ENCODE measurements at places on chromosomes 1 and 21.

DNA sequence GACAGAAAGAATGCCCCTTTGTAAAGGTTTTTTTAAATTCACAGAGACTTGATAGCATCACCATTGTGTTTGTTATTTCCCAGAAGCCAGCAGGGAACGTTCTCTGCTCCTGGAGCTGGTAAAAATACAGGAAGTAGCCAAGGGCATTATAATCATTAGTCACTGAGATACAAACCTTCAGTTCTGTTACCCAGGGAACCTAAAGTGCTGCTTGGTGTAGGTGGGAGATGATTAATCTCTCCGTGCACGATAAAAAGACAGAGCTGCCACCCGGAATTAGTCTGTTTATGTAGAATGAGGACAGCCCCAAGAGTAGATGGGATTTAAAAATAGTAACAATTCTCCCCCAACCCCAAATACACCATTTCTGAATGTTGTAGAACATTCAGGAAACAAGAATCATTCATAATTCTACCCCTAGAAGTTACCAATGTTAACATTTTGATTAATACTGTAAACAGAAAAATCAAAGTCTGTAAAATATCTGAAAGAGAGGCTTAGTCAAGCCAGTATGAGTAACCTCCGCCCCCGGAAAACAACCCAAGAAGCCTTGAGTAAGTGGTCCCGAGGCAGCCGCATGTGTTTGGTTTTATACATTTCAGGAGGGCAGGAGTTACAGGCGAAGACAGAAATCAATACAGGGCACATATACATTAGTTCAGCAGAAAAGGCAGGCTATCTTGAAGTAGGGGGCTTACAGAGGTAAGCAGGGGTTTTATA is 45.3 kb upstream of the CTBS start:
- DNase-seq, result no peak

GRCh38 chr1:8955406-8955805 is 9.7 kb downstream of the CA6 start:
- DNase-seq, result no peak

- DNase-seq, result no peak
Observed at GRCh38 chr1:67439277-67440029, 9.3 kb upstream of the SERBP1 start.

GRCh38 chr1:117695796-117696490 is 90.1 kb downstream of the TENT5C start:
- DNase-seq, result no peak

GRCh38 chr1:50975436-50975835 is 5.4 kb downstream of the CDKN2C start:
- DNase-seq, result no peak

DNA sequence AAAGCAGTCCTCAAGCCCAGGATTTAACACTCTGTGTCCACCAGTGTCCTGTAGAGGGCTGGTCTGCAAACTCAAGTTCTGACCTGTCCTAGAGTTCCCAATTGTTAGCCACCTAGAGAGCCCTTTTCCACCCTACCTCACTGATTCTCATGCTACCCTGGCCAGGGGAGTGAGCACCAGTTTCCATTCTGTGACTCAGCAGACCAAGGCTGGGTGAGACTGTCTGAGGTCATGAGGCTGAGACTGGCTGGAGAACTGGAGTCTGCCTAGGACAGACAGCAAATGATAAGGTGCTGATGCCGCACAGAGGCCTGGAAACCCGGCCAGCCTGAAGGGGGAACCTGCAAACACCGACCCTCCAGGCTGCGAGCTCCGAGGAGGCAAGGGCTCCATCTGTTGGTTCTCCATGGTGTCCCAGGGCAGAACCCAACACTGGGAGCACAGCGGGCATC is 13.7 kb downstream of the GLIS1 start:
- no peak for DNase-seq

DNA sequence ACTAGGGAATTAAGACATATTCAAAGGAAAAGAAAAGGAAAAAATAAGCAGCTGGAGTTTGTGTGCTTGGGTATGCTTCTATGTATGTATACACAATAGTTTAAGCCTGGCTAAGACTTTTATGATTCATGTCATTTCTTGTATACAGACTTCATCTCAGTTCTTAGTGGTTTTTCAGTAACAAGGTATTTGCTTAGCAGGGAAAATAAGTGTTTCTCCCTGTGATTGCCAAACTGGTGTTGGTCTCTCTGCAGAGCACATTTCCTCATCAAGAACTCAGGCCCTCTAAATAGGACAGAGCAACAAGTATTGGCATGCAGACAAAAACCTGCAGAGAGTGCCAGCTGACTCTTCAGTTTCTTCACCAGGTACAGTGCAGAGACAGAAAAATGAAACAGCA is 484.4 kb upstream of the ZRANB2 start:
- DNase-seq, result no peak

GRCh38 chr1:161225178-161225533 is 704 bp upstream of the TOMM40L start:
- no peak for DNase-seq

DNA sequence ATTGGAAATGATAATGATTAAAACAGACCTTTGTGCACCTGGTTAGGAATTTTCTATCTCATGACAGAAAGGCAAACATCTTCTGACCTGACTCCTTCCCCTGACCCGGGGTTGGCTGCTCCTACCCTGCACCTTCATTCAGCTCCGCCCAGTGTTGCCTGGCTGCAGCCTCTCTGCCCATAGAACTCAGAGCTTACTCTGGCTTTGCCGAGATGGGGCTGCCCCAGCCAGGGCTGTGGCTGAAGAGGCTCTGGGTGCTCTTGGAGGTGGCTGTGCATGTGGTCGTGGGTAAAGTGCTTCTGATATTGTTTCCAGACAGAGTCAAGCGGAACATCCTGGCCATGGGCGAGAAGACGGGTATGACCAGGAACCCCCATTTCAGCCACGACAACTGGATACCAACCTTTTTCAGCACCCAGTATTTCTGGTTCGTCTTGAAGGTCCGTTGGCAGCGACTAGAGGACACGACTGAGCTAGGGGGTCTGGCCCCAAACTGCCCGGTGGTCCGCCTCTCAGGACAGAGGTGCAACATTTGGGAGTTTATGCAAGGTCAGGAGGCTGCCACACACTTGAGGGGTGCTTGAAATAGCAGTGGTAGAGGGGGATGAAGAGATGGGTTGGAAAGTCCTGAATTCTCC is at the start of gene DIO1:
Gene DIO1, plus strand, starts transcription at position 189 of the 638 bp plus-strand sequence. Its CDS starts 24 bp downstream, at position 213.
- no peak for DNase-seq

DNA sequence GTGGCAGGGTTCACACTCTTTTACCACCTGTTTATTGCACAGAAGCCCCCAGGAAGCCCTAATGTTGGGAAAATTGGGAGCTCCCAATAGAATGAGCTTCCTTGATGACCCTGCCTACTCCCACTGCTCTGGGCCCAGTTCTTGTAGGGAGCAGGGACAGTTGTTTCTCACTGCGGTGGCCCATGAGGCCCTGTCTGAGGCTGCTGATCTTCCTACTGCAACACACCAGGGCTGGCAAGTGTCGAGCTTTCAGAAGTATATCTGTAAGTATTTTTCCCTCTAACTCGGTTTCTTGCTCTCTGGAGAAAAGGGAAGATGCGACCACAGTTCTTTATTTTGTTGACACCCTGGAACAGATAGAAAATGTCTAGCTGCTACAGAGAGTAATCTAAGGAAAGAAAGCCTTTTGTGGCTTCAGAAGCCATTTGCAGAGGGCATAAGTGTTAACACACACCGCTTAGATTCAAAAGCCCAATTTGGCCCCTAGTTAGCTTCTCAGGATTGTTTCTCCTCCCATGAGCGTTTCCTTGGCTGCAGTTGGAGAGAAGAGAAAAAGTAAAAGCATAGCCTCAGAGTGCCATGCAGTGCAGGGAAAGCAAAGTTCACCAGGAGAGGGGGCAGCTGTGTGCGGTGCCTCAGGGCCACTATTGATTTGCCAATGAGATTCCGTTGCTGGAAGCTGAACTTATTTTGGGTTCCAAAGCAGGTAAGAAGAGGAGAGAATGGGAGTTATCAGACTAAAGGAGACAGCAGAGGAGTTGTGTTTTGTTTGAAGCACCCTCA is 102.6 kb downstream of the SELENOF start:
- no peak for DNase-seq
